Posterior cingulate gyrus (tissue), 11 donors: ENCODE measurements at places on chromosomes 7 and 10.

DNA sequence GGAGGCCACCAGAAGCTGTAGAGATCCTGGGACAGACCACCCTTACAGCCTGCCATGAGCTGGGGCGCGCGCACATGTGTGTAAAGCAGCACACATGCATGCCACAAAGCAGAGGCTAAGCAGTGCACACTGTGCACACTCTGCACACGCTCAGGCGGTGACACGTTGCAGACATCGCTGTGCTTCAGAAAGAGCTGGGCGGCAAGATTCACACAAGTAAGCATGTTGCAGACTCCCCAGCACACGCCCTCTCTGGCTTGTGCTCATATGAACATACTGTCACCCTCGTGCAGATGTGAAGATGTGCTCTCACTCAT is 478.9 kb downstream of the DNAJB6 start:
- no peak for DNase-seq

DNA sequence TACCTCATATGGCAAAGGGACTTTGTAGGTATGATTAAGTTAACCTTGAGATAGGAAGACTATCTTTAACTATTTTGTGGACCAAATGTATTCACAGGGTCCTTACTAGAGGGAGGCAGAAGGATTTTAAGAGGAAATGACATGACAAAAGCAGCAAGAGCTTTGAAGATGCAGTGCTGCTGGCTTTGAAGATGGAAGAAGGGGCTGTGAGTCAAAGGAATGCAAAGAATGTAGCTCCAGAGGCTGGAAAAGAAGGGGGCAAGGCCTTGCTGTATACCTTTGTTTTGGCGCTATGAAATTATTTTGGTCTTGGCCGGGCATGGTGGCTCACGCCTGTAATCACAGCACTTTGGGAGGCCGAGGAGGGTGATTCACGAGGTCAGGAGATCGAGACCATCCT is 3.2 kb upstream of the NRBF2 start:
- DNase-seq = no peak

GRCh38 chr10:118742032-118742431 is 12.7 kb downstream of the CACUL1 start:
- no peak for DNase-seq

GRCh38 chr10:119807960-119808697 is 64.5 kb downstream of the MCMBP start:
- no peak for DNase-seq

- DNase-seq = no peak
Measured at GRCh38 chr10:125738206-125738605, 18.7 kb downstream of the EDRF1 start.

GRCh38 chr7:116030651-116031276 is at the start of gene TFEC:
TFEC (minus strand) TSS chr7:116030763; CDS start chr7:115984441, 46,322 bp downstream.
- no peak for DNase-seq

- no peak for DNase-seq
Measured at GRCh38 chr7:80583901-80584300, 54.5 kb upstream of the CD36 start.

DNA sequence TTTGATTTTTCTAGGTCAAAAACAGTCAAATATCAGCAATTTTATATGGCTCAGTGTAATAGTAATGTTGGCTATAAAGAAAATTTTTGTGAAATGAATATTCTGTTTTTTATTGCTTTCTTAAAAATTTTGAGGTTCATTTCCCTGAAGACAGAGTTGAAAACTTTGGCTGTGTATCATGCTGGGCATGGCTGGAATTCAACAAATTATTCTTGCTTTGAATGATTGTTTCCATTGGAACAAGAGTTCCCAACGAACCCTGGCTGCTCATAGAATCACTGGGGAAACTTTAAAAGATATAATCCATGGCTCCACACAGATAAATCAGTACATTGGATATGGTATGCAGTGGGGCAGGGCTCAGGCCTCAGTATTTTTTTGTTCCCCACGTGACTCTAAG is 118.6 kb downstream of the PLCE1 start:
- no peak for DNase-seq

GRCh38 chr7:122622682-122623081 is 76.2 kb downstream of the RNF133 start:
- no peak for DNase-seq

GRCh38 chr10:29689001-29689400 is 54.2 kb upstream of the SVIL start:
- DNase-seq = no peak

DNA sequence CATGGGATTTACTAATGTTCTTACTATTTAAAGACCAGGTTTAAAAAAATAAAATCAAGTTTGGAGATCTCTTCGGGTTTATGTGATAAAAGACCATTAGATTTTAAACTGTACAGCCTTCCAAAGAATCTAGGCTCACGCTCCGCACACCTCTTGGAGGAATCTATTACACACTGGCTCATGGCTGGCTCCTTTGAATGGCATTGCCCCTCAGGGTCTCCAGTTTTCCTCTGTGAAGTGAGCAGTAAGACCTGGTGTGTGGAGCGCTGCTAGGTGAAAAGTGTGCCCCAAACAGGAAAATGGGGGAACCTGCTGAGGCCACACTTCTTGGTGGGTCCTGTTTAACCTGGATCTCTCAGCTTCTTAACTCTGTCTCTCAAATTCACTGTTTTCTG is 142.3 kb downstream of the KAT6B start:
- DNase-seq = no peak

GRCh38 chr10:133357285-133358161 is at the start of gene FUOM:
FUOM (minus strand) TSS chr10:133358019; CDS start chr10:133358007, 12 bp downstream.
- no peak for DNase-seq

DNA sequence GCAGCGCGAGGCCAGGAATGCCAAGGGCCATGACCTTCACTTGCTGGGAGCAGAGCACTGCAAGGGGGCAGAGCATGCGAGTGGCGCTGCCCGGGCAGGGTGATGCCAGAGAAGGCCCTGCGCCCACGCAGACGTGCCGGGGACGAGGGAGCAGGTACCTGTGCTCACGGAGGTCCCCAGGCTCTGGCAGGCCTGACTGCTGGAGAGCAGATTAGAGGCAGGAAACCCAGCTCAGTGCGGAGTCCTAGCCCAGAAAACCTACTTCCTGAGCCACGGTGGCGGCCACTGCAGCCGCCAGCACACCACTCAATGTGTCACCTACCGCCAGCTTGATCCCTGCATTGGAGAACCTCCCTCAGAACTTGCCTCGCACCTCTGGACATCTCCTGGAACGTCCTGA is 148.4 kb downstream of the MAD1L1 start:
- DNase-seq = no peak

- DNase-seq = no peak
Measured at GRCh38 chr10:45399113-45399512, 25.1 kb downstream of the ALOX5 start.

- peak; percentile 54 for DNase-seq
Measured at GRCh38 chr7:65307651-65308299, 65.9 kb upstream of the ZNF92 start.

- DNase-seq = no peak
Measured at GRCh38 chr10:47181052-47181849, 118.7 kb upstream of the GDF10 start.

- no peak for DNase-seq
Measured at GRCh38 chr7:96322847-96323461, 1.1 kb upstream of the SLC25A13 start.

DNA sequence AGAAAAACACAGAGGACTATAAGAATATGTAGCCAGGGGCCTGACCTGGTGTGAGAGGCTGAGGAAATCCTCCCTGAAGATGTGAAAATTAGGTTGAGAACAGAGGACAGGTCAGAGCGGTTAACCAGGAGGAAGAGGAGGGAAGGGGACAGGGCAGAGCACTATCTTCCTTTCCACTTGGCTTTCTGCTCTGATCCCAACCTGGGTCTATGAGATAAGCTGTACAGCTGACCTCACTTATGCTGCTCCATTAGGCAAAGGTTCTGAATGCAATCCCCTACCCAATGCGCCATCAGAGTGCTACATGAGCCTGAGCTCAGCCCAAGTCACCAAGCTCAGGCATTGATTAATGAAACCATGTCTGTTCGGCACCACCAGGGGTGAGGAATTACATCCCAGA is 10.5 kb downstream of the LIPA start:
- no peak for DNase-seq

DNA sequence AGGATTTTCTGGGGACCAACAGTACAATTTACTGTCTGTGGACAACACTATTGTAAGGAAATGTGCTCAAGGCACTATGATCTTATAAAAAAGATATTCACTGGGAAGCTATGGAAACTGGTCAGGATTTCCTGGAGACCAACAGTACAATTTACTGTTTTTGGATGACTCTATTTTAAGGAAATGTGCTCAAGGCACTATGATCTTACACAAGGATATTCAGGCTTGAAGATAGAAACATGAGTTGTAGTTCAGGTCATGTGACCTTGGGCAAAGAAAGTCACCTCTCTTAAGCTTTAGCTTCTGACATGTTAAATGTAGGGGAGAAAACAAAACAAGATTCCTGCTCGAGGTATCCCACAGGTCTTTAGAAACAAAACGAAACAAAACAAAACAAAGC is 1.7 kb upstream of the ITPRID1 start:
- no peak for DNase-seq

- DNase-seq = no peak
Measured at GRCh38 chr7:32058002-32058401, 12.2 kb downstream of the PDE1C start.

- DNase-seq = no peak
Measured at GRCh38 chr7:29146057-29146706, at the start of gene CPVL. CPVL (minus strand) TSS chr7:29146537; CDS start chr7:29121061, 25,476 bp downstream.

DNA sequence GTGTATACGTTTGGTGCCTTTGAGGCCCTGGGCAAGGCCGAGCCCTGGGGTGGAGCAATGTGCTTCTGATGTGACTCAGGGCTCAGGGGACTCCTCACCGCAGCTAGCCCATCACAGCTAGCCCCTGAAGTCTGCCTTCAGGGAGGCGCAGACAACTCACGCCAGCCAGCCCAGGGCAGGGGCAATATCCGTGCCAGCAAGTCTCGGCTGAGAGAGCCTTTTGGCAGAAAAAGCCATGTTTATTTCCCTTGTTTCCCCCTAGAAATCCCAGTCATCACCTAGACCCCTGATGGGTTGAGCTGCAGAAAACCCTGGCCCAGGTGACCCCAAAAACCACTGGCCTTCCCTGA is 90.4 kb downstream of the CHST15 start:
- DNase-seq = no peak

DNA sequence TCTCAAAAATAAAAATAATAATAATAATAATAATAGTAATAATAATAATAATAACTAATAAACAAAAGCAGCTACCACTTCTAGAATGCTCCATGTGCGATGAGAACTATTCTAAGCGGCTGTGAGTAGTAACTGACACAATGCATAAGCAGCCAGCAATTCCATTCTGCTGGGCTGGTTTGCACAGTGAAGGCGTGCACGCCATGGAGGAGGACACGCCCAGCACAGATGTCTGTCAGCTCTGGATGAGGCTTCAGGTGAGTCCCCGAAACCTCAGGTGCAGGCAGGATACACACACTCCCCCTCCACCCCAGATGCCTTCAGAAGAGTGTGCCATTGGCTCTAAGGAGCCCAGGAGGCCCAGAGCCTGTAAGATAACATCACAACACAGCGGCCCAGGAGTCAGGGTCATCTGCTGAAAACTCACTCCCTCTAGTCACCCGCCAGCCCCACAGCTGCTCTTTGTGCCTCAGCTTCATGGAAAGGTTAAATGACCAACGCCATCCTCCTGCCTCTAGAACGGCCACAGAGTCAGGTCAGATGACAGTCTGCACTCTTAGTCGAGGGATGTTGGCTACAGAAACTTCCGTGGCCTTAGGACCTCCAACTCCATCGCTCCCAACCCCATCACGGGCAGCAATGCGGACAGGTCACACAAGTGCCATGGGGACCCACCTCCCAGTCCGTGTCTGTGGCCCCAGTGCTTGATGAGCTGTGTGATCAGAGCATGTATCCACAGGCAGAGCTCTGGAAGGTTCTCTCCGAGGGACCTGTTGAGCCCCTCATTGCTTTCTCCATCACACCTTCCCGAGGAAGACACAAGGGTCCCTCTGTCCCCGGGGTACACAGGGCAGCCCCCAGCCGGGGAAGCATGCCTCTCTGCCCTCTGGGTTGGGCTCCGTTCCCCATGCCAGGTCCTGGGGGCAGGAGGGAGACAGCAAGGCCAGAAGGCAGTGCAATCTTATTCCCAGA is 103.9 kb downstream of the CTBP2 start:
- DNase-seq = no peak

- DNase-seq = no peak
Measured at GRCh38 chr10:102200751-102201640, 25.1 kb upstream of the ELOVL3 start.

- DNase-seq = no peak
Measured at GRCh38 chr7:142750321-142750938, 1.2 kb downstream of the PRSS1 start.

GRCh38 chr7:12930534-12930933 is 243.1 kb downstream of the ARL4A start:
- DNase-seq = no peak

- DNase-seq = no peak
Measured at GRCh38 chr10:36256166-36256565, 614.1 kb upstream of the FZD8 start.
